Activated T-cell treated with anti-CD3 and anti-CD28 coated beads, Interleukin-2, amount 50 U/mL, for 4 hours (primary cell): ENCODE measurements at places on chromosomes 4 and X. TPM values are rescaled to one million over a fixed set of nuclear protein-coding genes. Genes with fewer than 3 reads are reported as not detected.
A peak's percentile ranks its signal among the peaks of the same experiment; 100 is the strongest.

GRCh38 chr4:107603430-107603829 lies 116.6 kb downstream of the PAPSS1 start:
- DNase-seq = no peak

- no peak for DNase-seq
These were observed at the start of gene FAM13A for GRCh38 chr4:89056953-89057398. TSS of gene FAM13A (minus strand) at chr4:89057185. CDS start at chr4:89056964, 221 bp downstream.

- no peak for DNase-seq
These were observed 63.5 kb upstream of the EMCN start for GRCh38 chr4:100581337-100581736.

DNA sequence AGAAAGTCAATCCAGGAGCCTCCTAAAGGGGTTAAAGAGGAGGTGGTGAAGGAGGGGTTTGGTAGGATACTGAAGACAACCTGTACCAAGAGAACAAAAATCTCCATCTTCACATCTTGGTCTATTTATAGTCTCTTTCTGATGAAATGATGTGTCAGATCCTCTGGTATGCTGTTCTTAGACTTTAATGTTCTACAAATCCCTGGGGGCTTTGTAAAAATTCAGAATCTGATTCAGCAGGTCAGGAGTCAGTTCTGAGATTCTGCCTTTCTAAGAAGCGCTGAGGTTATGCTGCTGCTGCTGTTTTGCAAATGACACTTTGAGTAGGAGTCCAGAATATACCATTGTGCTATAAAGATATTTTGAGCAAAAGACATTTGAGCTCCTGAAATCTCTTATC lies 172.9 kb upstream of the GLRA2 start:
- DNase-seq = no peak

GRCh38 chr4:62709618-62710252 lies 1509.6 kb downstream of the ADGRL3 start:
- DNase-seq = no peak

DNA sequence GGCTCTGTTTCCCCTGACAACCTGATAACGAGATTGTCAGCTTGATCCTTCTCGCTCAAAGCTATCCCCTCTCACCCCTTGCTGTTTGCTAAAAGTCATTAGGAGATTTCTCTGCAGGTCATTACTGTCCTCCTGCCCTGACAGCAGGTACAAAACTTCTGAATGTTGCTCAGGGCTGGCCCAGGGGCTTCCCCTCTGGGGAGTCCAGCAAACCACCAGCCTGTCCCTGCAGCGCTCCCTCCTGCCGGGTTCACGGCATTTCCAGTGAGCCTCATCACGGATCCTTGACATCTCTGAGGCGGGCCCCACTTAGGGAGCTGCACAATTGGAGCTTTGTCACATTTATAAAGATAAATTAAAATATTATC lies 5.2 kb upstream of the SORCS2 start:
- no peak for DNase-seq

DNA sequence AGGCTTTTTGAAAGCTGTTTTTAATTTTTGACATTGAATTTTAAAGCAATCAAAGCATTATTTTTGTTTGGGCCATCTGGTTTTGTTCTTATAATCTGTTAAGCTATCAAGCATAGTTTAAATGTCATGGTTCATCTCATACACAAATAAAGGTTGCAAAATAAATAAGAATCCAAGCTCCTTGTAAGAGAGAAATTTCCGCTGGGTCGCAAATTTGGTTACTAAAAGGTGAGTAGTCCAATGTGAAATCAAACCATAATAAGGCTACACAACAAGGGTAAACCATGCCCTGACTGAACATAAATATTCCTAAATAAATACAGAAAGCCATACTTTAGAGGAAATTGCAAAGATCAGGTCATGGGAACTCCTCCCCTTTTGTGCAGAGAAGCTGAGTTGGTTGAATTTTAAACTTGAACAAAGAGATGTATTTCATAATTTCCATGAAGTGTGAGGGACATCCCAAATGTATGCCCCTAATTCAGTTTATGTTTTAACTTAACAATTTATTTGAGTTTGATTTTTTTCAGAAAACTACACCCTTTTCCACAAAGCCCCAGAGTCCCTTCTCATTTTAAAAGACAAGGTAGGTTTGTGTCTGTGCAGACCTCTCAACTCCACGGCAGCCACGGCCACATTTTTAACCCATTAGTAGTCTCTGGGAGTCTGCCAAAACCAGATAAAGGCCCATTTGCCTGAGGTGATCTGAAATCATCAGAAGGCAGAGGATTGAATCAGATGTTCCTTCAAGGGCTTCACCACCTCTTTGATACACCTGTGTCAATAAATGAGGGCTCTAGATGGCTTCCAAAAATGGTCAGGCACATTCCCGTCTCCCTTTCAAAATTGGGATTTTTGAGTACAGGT lies 85.2 kb downstream of the PLAC1 start:
- DNase-seq = no peak

DNA sequence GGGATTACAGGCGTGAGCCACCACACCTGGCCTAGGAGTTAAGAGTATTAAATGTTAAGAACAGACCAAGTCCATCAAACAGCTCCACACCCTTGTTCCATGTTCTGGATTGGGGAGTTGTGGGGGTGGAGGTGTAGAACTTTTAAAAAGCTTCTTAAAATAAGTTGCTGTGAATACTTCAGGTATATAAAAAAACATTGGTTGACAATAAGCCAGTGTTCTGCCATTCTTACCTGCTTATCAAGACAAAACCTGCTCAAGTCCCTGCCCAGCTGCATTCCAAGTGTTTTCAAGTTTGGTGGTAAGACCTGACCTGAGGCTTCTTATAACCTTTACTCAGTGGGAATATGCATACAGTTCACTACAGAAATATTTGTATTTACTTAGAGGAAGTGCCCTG lies 6.4 kb downstream of the RBM3 start:
- no peak for DNase-seq

- DNase-seq = no peak
These were observed 40.5 kb downstream of the TMEM131L start for GRCh38 chr4:153506341-153507309.

- DNase-seq = no peak
These were observed 62.9 kb upstream of the SLC34A2 start for GRCh38 chr4:25592736-25593135.

GRCh38 chrX:46408553-46409407 lies 136.4 kb downstream of the ZNF674 start:
- DNase-seq = peak; percentile 71

GRCh38 chr4:158777423-158778155 lies 8.8 kb downstream of the FNIP2 start:
- no peak for DNase-seq

GRCh38 chr4:100268789-100269188 lies 78.5 kb upstream of the DDIT4L start:
- DNase-seq = no peak

GRCh38 chrX:24005867-24006266 lies 21.1 kb downstream of the KLHL15 start:
- DNase-seq = no peak

GRCh38 chrX:95875661-95876060 lies 809.0 kb upstream of the DIAPH2 start:
- DNase-seq = no peak

GRCh38 chr4:48791313-48791712 lies 11.2 kb upstream of the FRYL start:
- no peak for DNase-seq

DNA sequence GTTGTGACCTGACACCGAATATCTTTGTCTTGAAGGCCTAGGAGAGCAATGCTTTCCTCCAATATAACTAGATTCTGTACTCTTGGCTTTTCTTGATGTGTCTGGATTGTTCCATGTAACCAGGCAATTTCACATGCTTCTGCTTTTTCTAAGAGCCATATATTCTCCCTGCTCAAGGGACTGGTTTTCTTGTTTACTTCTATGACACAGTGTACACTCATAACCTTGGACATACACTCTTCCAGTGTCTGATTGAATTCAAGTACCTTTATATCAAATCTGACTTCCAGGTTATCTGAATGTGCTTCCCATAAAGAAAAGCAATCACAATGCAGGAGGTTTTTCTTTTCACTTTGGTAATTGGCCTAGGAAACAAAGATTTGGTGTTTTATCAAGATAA lies 17.4 kb upstream of the EIF4E start:
- DNase-seq = no peak

GRCh38 chrX:12011075-12011474 lies 127.2 kb upstream of the FRMPD4 start:
- DNase-seq = no peak

DNA sequence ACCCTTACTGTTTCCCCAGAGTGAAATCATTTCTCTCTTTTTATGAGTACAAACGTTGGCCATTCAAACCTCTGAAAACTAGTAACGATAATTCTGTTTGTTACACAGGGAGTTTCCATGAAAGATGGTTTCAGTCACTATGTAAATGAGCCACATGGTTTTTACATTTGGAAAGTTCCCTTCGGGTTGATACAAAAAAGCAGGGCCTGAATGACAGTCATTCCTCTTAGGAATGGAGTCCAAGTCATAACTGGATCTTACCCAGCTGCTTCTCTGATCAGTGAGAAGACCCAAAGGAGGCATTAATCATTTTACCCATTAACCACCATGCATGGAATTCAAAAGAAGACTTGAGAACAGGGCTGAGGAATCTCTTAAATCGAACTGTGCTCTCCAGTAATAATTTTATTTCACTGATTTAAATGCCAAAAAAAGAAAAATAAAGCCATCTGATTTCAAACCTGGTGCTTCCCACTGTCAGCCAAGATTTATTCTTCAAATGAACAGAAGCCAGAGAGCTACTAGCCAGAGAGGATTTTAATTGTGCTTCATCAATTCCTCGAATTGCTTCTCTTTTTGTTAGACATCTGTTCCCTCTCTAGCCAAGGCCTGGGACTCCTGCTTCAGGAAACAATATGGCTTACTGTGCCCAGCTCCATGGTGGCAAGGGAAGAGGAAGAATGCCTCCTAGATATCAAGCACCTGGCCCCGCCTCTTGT lies 3.2 kb downstream of the SOWAHB start:
- no peak for DNase-seq

DNA sequence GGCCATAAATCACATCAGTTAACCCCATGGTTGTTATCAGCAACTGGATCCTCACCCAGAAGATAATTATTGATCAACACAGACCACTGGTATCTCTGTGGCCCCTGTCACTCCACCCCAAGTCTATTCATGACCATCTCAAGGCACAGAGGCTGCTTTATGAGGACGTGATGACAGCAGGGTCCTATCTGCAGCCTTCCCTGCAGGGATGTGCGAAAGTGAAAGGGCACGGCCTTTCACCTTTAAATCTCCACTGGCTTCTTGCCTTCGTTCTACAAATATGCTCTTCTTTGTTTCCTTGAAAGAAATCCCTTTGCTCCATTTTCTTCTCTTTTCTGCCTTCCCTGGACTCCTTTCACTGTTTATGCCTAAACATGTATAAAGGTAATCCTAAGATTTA lies 170.6 kb upstream of the EDNRA start:
- no peak for DNase-seq

GRCh38 chr4:58413849-58414248 lies 1303.7 kb upstream of the IGFBP7 start:
- no peak for DNase-seq

DNA sequence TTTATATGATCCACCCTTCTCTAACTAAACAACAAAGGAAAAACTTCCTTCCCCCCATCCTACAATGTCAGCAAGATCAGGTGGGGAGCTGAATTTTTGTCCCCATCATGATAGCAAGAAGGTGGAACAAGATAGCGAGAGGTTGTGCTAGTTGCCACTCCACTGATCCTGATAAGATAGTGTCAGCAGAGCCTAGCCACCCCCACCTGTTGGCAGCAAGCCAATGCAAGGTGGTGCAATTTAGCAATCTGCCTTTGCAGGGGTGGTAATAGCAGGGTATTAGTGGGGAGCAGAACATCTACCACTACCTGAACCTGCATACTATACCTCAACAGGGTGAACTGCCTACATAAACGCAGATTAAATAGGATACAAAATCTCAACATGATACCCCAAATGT lies 80.2 kb upstream of the MAMLD1 start:
- no peak for DNase-seq

DNA sequence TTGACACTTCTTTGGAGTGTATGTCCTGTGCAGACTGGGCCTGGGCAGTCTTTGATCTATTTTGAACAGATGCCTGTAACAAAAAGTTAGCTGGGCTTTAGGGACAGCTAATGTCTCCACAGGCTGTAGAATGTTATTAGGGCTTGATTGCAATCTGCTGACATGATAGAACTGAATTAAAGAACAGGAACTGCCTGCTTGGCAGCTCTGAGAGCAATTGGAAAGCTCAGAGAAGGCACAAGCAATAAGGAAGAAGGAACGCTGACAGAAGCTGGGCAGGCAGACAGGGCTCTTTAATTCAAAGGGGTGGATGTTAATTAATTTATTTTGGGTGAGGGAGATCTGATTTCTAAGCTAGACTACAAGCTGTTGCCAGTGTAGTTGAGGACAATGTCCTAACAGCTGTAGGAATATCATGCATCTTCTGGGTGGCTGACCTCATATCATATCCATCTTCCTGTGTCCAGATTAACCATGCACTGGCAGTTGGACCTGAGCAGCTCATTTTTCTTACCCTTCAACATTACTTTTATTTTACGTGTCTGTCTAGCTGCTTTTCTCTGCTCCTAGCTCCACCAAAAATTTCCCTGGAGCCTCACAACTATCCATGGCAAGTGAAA lies 20.7 kb upstream of the GRXCR1 start:
- DNase-seq = no peak

GRCh38 chr4:188623314-188623854 lies 484.1 kb downstream of the TRIML1 start:
- no peak for DNase-seq

Gene BEX2
- total RNA-seq = 16.0 TPM

Gene IL2RG
- total RNA-seq = 214 TPM

Gene HMGB3
- 13.5 TPM for total RNA-seq

Gene VGLL1
- not detected for total RNA-seq

Gene GAGE2A
- not detected for total RNA-seq

Gene SORCS2
- total RNA-seq = 0.18 TPM

Gene MAGEA10
- not detected for total RNA-seq

Gene ENPEP
- total RNA-seq = not detected

Gene CLGN
- total RNA-seq = not detected

Gene RHOH
- total RNA-seq = 164 TPM

Gene VEGFD
- not detected for total RNA-seq

Gene SLC49A3
- 0.53 TPM for total RNA-seq

Gene PABPC5
- not detected for total RNA-seq
